ENCODE measurements at places on chromosomes 12 and 14. TPM values are rescaled to one million over a fixed set of nuclear protein-coding genes. Genes with fewer than 3 reads are reported as not detected.

Gene USP44
- 0.91 TPM for polyA plus RNA-seq

Gene TBX3
- polyA plus RNA-seq = 27.8 TPM

Gene NEUROD4
- not detected for polyA plus RNA-seq

Gene NYNRIN
- polyA plus RNA-seq = 23.6 TPM

Gene GPD1
- 82.5 TPM for polyA plus RNA-seq

Gene EXOC3L4
- 1.2 TPM for polyA plus RNA-seq

Gene KLRF1
- not detected for polyA plus RNA-seq

Gene HPD
- polyA plus RNA-seq = not detected

Gene CLEC12A
- 0.61 TPM for polyA plus RNA-seq

Gene CCDC177
- polyA plus RNA-seq = not detected

Gene TSPAN19
- not detected for polyA plus RNA-seq

Gene MEG3
- polyA plus RNA-seq = 2,596 TPM

Gene OR4E2
- polyA plus RNA-seq = not detected

Gene NANOG
- polyA plus RNA-seq = 0.08 TPM

Gene KRT80
- polyA plus RNA-seq = 4.0 TPM

Gene HVCN1
- 5.4 TPM for polyA plus RNA-seq

Gene SPTSSA
- 19.7 TPM for polyA plus RNA-seq

Gene P2RX2
- polyA plus RNA-seq = not detected

Gene GLIPR1L1
- not detected for polyA plus RNA-seq

Gene UBE3B
- polyA plus RNA-seq = 23.0 TPM

Gene NID2
- 128 TPM for polyA plus RNA-seq

Gene ASIC1
- polyA plus RNA-seq = 11.5 TPM

Gene KRT2
- polyA plus RNA-seq = not detected

Gene ST8SIA1
- 8.3 TPM for polyA plus RNA-seq

Gene ARHGDIB
- 42.4 TPM for polyA plus RNA-seq

Gene TMEM179
- not detected for polyA plus RNA-seq

Gene HAL
- polyA plus RNA-seq = 0.15 TPM

Gene AQP2
- polyA plus RNA-seq = 0.21 TPM

Gene CACNA1C
- polyA plus RNA-seq = 3.0 TPM

Gene POTEM
- not detected for polyA plus RNA-seq

Gene RERGL
- polyA plus RNA-seq = 0.95 TPM

Gene TAS2R10
- polyA plus RNA-seq = 0.26 TPM

Gene OR4K13
- not detected for polyA plus RNA-seq

Gene PROX2
- polyA plus RNA-seq = 2.3 TPM

Gene KLRD1
- 0.61 TPM for polyA plus RNA-seq

Gene TCL1A
- polyA plus RNA-seq = 0.99 TPM

Gene MSI1
- not detected for polyA plus RNA-seq

Gene TCTN2
- 11.5 TPM for polyA plus RNA-seq

Data from muscle of arm (tissue), 14 donors.